ENCODE measurements at places on chromosomes 3 and 15. TPM values are rescaled to one million over a fixed set of nuclear protein-coding genes. Genes with fewer than 3 reads are reported as not detected.

The SERPINI2 gene
- total RNA-seq = not detected

DNA sequence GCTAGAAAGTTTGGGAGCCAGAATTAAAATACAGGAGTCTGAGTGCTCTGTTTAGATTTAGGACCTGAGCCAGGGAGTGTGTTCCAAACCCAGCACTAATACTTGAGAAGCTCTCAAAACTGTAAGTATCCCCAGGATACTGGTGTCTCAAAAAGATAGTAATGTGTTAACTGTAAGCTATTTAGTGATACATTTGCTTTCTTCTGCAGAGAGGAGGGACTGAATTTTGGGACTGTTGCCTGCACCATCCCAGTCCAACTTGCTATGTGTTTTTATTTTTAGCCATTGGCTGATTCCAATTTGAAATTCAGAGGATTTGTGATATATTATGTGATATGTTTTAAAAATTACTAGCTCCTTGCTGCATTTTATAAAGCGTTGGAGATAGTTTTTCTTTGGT lies 31.5 kb downstream of the UBE2E1 start:
- no peak for DNase-seq

DNA sequence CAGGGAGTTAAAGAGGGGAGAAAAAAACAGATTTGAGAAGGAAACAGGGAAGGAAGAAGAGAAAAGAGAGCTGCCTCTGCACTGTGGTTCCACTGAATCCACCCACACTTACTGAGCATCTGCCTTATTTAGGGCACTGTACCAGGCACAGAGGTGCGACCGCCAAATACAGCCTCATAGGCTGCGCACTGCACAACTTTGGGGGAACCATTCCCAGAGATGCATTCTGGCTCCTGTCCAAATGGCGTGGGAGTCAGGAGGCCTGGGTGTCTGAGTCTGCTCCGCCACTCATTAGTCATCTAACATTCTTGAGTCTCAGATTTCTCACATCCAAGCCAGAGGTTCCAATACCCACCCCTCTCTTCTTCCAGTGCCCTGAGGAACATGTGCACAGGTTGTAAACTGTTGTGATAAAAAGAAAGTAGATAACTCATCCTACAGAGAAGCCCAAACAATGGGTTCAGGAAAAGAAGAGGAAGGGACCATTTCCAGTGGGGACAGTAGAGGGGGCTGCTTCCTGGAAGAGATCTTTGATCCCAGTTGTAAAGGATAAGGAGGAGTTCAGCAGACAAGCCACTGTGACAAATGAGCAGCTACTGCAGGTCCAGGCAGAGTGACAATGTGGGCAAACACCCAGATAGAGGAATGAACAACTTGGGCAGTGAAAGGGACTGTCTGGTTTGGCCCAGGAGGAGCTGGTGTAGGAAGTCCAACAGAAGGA lies 254.6 kb downstream of the UACA start:
- peak; percentile 78 for DNase-seq

DNA sequence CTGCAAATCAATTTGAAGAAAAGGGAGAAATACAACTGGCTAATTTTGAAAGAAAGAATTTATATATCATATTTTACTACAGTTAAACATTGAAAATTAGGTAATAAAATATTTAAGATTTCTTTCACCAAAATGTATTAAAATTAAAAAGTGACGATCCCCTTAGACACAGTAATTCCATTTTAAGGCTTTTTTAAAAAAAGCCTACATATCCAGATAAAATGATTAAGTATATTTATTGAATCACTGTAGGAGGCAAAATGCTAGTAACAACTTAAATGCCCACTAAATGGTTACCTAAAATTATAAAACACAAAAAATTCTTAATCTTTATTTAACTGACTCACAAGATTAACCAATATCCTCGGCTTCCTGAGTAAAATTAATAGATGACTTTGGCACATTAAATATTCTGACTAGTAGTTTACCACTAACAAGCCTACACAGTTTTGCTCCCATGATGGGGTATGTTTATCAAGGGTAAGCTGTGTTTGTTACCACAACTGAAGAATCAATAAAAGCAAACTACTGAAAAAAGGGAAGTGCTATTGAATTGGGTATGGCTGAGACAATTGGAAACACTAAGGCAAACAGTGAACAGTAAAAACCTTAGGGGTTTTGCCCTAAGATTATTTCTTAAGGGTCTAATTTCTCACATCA lies 28.4 kb downstream of the ANKRD28 start:
- no peak for DNase-seq

The CA12 gene
- total RNA-seq = 174 TPM

GRCh38 chr3:38500688-38501417 lies 4.7 kb downstream of the EXOG start:
- DNase-seq = no peak

- no peak for DNase-seq
Measured at GRCh38 chr15:26132811-26133210, 269.7 kb upstream of the ATP10A start.

- DNase-seq = no peak
Measured at GRCh38 chr3:15099364-15100098, 583 bp upstream of the RBSN start.

GRCh38 chr3:129470861-129471260 lies 30.8 kb downstream of the IFT122 start:
- no peak for DNase-seq

GRCh38 chr3:127419182-127419581 lies 131.3 kb upstream of the PRR20G start:
- DNase-seq = no peak

- DNase-seq = no peak
Measured at GRCh38 chr3:23836536-23837230, 30.9 kb downstream of the UBE2E1 start.

DNA sequence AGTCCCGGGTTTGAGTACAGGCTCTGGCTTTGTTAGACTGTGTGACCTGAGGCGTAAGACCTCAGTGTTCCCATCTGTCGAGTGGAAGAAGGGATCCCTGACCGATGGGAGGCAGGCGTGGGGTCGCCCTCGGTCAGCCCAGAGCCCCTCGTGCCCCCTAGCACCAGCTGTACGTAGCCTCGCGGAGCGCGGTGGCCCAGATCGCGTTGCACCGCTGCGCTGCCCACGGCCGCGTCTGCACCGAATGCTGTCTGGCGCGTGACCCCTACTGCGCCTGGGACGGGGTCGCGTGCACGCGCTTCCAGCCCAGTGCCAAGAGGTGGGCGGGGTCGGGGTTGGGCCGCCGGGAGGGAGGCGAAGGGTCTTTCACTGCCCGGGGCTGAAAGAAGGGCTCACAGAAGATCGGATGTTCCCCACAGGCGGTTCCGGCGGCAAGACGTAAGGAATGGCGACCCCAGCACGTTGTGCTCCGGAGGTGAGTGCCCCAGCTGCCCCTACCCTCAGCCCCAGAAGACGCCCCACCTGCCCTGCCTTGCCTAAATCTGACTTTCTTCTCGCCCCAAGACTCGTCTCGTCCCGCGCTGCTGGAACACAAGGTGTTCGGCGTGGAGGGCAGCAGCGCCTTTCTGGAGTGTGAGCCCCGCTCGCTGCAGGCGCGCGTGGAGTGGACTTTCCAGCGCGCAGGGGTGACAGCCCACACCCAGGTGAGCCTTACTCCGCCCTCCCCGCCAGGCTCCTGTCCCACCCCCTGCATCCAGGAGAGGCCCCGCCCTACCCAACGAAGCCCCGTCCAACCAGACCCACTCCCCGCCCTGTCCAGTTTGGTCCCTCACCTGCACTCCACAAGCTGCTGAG lies 3.5 kb upstream of the LSMEM2 start:
- no peak for DNase-seq

DNA sequence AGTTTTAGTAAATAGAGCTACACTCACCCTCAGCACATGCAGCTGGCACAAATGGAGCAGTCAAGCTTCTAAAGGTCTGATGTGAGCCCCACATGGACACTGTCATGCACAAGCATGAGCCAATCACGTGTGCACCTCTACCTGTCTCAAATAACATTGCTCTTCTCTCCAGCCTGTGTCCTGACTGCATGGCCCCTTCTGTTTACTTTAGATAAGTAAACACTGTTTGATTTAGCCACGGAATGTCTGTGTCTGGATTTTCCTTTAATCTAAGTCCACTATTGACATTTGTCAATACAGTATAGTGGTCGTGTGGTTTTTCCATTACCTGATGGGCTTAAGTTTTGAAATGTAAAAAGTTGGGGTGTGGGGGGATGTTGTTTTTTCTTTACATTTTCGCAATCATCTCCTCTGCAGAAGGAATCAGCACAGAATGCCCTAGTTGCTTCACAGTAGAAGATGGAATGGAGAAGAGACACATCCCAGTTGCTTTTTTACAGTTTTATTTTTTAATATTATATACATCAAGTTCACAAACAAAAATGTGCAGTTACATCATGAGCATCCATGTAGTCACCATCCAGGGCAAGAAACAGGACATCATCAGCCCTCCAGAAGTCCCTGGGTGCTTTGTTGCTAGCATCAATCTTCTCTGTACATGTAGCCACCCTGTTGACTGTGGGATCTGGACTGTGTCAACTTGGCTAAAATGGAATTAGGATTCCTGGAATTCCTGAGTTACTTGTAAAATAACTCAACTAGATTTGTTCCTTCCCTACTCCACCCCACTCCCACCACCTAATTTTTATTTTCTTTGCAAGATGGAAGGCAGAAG lies 146.1 kb downstream of the UACA start:
- no peak for DNase-seq

DNA sequence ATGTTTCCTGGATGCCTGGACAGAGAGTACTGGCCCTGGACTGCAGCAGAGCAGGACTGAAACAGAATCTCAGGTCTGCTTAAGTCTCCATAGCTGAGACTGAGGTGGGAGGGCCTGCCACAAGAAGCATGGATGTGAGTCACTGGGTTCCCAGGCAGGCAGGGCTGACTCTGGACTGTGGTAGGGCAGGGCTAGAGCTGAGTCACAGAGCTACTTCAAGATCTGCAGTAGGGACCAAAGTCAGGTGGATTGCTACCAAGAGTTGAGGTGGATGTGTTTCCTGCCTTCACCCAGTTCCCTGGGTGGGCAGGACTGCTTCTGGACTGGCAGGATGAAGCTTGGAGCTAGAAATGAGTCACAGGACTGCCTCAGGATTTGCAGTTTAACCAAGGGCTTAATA lies 282.9 kb downstream of the AGBL1 start:
- DNase-seq = peak; percentile 98

GRCh38 chr3:31167666-31168065 lies 273.2 kb upstream of the GADL1 start:
- no peak for DNase-seq

- DNase-seq = no peak
Measured at GRCh38 chr3:111418391-111418790, 123.6 kb upstream of the CD96 start.
